ENCODE measurements at places on chromosomes 4 and X. TPM values are rescaled to one million over a fixed set of nuclear protein-coding genes. Genes with fewer than 3 reads are reported as not detected.
A peak's percentile ranks its signal among the peaks of the same experiment; 100 is the strongest.

GRCh38 chr4:6206771-6207290 is 6.5 kb upstream of the JAKMIP1 start:
- DNase-seq, result no peak

DNA sequence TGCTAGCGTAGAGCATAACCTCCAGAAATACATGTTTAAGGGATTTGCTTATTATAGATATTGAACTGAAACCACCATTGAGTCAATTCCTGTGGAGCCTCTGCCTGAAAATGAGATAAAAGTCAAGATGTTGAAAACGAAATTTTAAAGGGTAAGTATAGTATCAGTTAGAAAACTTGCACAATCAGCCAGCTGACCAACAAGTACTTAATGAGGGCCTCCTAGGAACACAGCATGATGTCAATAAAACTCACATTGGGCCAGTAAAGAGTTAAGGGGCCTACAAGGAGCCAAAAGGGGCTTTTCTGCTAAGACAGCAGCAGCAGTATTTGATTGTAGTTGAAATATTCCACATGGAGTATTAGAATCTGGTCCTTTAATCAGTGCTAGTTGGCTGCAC is 314.1 kb upstream of the PPARGC1A start:
- no peak for DNase-seq

GRCh38 chr4:7790999-7791398 is 148.7 kb downstream of the AFAP1 start:
- no peak for DNase-seq

DNA sequence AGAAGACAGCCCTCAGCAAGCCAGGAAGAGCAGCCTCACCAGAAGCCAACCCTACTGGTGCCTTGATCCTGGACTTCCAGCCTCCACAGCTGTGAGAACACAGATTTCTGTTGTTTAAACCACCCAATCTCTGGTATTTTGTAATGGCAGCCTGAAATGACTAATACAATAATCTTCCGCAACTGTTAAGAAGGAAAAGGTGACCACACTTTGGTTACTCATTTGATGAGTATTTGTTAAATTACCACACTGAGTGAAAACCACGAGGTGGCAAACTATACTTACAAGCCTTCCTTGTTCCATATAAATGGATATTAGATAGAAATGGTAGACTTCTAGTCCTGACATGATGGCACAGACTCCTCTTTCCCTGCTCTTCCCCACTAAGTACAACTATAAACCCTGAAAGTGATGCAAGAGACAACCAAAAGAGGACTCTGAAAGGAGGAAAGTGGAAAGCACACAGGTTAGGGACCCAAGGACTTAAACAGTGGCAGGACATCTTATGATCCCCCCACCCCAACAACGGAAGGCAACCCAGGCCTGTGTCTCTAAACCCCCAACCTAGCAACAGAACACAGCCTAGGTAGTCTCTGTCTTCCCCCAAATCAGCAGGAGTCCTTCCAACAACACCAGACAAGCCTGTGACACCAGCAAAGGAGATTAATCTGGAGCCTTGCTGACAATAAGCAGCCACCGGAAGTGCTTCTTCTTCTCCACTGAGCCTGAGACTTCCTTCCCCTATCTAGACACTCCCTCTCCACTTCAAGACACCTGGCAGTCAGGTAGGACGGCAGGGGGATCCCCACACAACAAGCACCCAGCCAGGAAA is 12.3 kb downstream of the ZNF182 start:
- no peak for DNase-seq

DNA sequence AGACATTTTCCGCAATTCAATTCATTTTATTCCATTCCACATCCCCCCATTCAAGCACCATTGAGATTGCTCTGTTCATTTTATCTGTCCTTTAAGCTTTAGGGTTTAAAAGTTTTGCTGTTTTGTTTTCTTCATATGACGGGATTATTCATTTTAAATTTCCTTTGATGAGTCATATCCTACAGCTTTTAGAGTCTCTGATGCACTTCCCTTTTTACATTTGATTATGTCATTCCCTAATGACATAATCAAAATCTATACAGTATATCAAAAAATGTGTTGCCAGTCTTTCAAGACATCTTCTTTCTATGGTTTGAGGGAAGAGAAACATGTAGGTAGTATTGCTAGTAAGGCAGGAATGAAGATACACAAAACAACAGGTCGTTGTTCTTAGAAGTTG is 456.3 kb downstream of the PDGFC start:
- DNase-seq, result no peak

GRCh38 chrX:19599253-19599652 is 83.9 kb upstream of the MAP3K15 start:
- DNase-seq, result no peak

DNA sequence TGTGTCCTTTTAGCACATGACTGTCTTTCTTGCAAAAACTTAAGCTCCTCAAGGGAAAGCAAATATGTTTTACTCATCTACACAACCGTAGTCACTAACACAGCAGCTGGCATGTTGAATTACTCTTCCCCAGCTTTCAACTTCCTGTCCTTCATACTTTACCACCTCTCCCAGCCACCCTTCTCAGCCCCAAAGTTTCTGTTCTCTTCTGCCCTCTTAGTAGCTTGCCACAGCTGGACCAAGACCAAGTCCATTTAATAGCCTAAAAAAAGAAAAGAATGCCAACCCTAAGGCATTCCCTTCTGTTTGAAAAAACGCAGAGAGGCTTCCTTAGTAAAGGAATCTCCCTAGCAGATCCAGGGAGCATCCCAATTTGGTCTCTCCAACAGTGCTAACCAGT is 36.8 kb downstream of the SRPX2 start:
- DNase-seq, result no peak

- DNase-seq, result no peak
These were observed 83.5 kb downstream of the NSUN7 start for GRCh38 chr4:40833212-40833611.

S100P gene
- total RNA-seq, result 33.4 TPM

DNA sequence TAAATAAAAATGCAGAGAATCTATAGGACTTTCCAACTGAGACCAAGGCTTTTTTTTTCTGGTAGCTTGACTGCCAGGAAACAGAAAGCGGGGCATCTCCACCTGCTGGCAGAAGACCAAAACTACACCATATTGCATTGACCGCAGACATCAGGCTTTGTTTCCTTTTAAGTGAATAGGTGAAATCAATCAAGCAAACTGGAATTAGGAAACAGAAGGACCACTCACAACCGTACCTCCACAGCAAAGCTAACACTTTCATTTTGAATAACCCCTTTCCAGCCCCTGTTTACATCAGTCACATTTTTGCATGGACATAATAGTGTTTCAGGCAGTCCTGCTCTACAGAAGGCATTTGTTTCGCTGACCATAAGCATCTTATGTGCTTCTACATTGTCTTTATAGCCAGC is 218.2 kb downstream of the IDS start:
- DNase-seq, result peak; percentile 46

DNA sequence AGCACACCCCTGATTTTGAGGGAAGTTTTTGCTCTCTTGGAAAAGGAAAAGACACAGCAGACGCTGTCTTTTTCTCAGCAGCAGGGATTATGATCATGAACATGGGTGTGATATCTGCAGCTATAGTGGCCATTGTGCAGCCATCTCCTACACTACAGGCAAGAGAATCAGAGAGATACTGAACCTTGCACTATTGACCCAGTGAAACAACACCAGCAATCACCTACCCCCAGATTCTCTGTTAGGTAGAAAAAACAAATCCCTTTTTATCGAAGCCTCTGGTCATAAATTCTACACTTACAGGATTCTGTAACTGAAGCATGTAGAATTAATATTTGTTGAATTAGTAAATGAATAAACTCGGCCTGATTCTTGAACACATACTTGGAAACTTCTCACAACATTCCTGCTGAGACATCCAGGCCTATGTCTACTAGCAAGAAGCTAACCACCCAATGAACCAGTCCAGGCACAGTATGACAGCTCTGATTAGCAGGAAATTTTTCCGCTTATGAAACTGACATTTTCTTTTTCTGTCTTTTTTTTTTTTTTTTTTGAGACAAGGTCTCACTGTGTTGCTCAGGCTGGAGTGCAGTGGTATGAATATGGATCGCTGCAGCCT is 5.0 kb upstream of the AFAP1 start:
- DNase-seq, result no peak

GRCh38 chrX:96703379-96703778 is 18.7 kb downstream of the DIAPH2 start:
- DNase-seq, result no peak

GLOD5 gene
- total RNA-seq, result 4.8 TPM

CT47B1 gene
- not detected for total RNA-seq

DNA sequence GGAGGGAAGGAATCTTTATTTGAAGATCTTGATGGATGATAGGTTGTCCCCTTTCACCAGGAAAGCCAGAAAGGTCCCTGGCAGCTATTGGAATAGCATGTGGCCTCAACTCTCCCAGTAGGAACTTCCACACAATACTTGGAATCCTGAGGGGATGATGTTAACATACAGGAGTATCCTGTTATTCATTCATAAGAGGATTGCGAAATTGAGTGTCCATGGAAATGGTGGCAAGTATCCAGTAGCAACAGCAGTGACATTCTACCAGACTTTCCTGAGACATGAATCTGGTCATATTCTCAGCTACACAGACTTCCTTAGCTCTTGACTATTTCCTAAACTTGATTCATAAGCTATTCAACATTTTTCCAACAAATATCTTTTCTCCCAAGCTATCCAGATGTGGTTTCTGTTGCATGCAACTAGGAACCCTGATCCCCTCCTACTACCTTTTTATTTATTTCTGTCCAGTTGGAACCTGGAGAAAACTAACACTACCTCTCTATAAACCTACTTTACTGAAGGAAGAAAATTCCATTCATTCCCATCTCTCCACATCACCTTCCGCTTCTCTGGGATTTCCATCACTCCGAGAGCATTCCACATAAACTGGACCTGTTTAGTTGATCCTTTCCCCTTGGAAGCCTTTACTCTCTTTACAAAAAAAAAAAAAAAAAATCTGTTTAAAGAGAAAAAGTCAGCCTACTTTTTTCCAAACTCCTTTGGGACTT is 101.8 kb downstream of the ANXA5 start:
- peak; percentile 34 for DNase-seq

DNA sequence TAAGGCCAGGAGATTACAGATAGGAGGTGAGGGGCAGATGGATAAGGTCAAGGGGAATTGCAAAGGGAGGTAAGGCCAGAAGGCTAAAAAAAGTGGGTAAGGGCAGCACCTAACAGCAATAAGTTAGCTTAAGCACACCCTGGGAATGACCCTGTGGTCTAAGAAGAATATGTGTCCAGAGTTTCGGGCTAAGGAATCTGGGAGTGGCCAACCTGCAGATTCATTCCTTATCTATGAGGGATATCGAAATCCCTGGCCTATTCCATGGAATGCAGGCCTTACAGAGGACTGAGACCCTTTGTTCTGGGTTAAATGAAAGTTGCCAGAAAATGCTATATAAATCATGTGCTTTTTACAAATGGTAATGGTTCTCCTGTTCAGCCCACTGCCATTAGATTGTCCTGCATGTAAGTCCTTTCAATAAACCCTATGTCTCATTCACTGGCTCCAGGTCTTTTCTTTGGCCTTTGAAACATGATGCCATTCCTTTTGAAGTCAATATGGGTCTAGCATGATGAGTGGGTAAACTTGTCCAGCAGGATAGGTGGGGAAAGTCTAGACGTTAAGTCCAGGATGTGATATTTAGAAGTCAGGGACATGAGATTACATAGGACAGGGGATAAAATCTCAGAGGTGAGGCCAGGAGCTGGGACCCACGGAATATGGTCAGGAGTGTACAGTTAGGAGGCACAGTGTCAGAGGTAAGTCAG is 226.2 kb downstream of the TACR3 start:
- DNase-seq, result no peak

GRCh38 chr4:63578383-63578782 is 830.9 kb downstream of the TECRL start:
- no peak for DNase-seq

GRCh38 chr4:36676139-36677050 is 395.0 kb downstream of the DTHD1 start:
- DNase-seq, result no peak

DNA sequence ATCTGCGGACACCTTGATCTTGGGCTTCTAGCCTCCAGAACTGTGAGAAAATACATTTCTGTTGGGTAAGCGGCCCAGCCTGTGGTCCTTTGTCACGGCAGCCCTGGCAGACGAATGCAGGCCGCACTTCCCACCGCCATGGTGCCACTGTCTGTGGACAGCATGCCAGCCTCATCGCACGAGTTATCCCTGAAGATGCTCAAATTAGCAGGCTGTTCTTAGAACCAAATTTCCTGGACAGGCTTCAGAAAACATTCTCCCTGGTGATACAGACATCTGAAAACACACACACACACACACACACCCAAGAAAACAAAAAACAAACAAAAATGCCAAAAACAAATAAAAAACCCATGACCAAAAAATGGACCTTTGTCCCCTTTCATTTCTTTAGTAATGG is 343.5 kb upstream of the GATB start:
- peak; percentile 7 for DNase-seq

GRCh38 chrX:121000589-121000988 is 15.0 kb upstream of the CT47A1 start:
- DNase-seq, result no peak

DNA sequence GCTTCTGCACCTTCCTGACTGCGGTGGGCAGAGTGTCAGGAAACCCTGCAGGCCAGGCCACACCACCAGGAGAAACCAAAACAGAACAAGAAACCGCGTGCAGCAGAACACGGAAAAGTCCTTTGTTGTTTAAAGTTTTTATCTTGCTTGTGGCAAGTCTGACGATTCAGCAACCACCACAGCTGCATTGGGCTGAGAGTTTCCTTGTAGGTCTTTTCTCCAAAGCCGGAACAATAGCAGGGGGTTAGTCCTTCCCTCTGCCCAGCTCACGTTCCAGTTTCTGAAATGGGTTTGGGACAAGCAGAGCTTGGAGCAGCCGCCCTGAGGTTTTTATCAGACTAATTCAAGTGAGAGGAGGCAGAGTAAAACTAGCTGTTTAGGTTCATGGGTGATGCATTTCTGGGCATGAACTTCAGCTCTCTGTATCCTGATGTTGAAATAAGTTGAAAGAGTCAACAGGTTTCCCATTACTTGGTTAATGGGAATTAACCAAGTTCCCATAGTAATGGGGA is 216.9 kb downstream of the PTTG2 start:
- peak; percentile 53 for DNase-seq

GRCh38 chr4:155978810-155979209 is 25.1 kb upstream of the CTSO start:
- DNase-seq, result no peak

DNA sequence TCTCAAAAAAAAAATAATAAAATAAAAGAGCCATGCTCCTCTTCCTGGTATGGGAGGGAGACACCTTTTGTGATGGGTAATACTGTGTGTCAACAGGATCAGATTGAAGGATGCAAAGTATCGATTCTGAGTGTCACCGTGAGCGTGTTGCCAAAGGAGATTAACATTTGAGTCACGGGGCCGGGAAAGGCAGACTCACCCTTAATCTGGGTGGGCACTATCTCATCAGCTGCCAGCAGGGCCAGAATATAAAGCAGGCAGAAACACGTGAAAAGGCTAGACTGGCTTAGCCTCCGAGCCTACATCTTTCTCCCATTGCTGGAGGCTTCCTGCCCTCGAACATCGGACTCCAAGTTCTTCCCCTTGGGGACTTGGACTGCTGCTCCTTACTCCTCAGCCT is 95.4 kb downstream of the SHOX start:
- no peak for DNase-seq

Data from mucosa of gallbladder (tissue), 1 donor.